ENCODE measurements at places on chromosomes 7 and 10. TPM values are rescaled to one million over a fixed set of nuclear protein-coding genes. Genes with fewer than 3 reads are reported as not detected.

- no peak for DNase-seq
These were observed 220.4 kb upstream of the PTN start for GRCh38 chr7:137563981-137564380.

DNA sequence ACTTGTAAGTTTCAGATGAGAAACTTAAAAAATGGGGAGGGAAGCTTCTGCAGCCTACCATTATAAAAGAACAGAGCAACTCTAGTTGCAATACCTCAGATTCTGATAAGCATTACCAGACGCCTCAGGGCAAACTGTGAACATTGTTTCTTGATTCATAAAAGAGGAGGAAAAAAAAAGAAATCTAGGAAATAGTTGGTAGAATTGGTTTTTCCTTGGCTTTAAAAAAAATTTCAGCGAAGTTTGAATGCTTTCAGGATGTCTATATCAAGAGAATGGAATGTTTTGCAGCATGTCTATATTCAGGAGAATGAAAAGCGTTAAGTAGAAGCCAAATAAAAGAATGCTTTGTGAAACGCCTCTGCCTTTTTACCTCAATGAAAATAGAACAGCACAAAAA, 17.5 kb upstream of the ANLN start:
- no peak for DNase-seq

GRCh38 chr7:134071355-134072331, 55.5 kb upstream of the LRGUK start:
- no peak for DNase-seq

GRCh38 chr10:78384049-78384431, 350.4 kb downstream of the RPS24 start:
- no peak for DNase-seq

DNA sequence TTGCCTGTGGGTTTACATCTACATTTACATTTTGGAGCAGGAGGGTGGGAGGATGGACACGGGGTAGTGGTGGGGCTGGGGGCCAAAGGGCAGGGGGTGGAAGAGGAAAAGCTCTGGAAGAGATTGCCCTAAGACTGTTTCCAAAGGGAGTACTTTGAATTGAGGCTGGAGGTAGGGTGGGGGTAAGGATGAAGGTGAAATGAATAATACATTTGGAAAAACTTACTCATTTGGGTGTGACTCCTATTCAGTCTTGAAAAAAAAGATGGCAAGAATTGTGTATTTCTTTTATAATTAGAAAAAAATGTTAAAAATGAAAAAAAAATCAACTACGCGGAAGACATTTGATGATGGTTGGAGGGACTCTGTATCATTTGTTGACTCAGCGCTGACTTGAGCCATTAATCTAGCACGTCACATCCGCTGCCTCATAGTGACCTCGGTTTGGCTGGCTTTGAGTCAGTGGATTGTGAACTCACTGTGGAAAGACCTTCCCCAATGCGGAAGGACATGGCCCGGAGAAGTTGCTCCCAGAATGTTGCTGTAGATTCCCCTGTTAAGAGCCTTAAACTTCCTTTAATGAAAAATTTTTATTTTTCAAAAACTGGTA, 2.8 kb downstream of the FAM180A start:
- no peak for DNase-seq

GRCh38 chr10:112793202-112793921, 156.7 kb upstream of the TCF7L2 start:
- DNase-seq, result no peak

GRCh38 chr10:70477661-70478162, 855 bp upstream of the PALD1 start:
- DNase-seq, result no peak

DNA sequence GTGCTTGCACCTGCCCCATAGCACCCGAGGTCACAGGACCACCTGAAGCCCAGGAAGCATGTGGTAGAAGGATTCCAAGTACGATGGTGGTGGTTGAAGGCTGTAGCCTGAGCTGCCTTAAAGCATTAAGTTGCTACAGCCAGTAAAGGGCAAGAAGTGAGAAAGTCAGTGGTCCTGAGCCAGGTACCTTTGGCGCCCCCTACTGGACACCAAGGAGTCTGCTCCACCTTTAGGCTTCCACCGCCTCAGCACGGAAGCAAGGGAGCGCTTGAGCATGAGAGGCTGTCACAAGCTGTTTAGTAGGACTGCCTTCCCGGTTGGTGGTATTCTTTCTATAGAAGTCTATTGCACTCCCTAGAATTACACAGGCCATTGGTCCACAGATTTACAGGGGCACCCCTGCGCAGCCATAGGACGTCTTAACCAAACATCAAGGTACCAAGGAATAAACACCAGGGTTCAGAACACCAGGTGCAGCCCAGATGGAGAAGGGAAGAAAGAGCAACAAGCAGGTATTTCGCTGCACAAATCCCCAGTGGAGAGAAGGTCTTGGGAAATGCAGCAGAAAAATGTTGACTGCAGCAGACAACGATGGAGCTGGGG, 2.2 kb downstream of the CRTAC1 start:
- DNase-seq, result peak; percentile 46

DNA sequence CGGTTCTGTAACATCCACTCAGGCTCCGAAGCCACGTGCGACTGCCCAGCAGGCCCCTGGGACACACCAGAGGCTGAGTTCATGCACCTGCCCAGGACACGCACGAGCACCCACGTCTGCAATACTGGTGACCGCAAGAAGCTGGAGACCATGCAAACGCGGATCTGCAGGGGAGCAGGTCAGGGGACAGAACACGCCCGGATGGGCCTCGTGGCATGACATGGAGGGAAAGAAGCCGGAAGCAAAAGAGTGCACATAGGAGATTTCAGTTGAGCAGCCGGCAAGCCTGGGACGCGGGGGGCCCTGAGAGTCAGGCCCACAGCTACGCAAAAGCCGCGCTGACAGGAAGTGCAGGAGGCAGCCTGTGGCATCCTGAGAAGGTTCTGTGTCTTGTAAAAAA, 73.7 kb downstream of the FOXL3 start:
- no peak for DNase-seq

DNA sequence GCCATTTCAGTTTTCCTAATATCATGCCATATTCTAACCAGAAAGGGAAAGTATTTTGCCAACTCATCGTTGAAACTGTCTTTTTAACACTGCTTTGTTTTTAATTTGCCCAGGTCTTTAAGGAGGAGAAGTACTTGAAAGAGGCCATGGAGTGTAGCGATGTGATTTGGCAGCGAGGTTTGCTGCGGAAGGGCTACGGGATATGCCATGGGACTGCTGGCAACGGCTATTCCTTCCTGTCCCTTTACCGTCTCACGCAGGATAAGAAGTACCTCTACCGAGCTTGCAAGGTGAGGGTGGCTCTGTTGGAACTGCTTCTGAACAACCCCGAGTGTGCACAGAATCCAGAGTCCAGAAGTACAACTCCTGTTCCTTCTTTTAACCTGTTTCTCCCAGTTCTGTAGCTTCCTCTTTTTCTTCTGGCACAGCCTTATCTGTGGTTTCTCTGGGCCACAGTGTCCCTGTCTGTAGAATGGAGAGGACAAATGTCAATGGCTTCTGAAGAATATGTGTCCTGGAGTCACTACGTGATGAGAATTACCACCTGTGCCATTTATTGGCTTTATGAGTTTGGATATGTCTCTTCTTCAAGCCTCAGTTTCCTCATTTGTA, 60.1 kb downstream of the LANCL2 start:
- no peak for DNase-seq

GRCh38 chr7:82049891-82050533, 280.2 kb upstream of the HGF start:
- no peak for DNase-seq

GRCh38 chr7:231858-232246, 39.5 kb downstream of the FAM20C start:
- no peak for DNase-seq

- no peak for DNase-seq
These were observed 58.1 kb downstream of the PAX2 start for GRCh38 chr10:100803492-100803891.

DNA sequence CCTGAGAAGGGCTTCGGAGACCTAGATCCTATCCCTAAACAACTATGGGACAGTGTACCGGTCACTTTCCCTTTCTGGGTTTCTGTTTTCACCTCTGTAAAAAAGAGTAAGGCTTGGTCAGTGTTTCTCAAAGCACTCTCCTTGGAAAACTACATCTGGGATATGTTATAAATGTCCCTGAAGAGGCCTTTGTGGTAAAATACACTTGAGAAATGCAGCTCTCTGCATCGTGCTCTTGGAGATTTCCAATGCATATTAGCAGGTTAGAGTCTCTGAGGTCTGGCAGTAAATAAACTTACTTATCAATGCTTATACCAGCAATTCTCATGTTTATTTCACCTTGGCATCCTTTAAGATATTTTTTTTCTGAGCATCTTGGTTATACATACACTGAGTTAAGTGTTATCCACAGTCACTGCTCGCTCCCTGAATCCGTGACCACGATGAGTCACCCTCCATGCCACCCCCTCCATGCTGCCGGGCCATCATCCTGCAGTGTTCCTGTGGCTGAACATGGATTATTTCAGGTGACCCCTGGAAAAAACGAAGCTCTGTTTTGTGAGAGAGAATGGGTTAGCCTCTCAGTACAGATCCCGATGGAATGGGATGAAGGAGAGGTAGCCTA, 3.3 kb upstream of the TBXAS1 start:
- no peak for DNase-seq

GRCh38 chr10:84126785-84127167, 12.5 kb upstream of the GHITM start:
- DNase-seq, result no peak

DNA sequence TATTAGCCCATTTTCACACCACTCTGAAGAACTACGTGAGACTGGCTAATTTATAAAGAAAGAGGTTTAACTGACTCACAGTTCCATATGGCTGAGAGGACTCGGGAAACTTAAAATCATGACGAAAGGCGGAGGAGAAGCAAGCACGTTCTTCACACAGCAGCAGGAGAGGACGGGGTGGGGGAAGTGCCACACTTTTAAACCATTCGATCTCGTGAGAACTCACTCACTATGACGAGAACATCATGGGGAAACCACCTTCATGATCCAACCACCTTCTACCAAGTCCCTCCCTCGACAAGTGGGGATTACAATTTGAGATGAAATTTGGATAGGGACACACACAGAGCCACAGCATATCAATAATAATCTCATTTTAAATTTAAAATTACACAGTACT, 80.2 kb downstream of the VWDE start:
- DNase-seq, result no peak

DNA sequence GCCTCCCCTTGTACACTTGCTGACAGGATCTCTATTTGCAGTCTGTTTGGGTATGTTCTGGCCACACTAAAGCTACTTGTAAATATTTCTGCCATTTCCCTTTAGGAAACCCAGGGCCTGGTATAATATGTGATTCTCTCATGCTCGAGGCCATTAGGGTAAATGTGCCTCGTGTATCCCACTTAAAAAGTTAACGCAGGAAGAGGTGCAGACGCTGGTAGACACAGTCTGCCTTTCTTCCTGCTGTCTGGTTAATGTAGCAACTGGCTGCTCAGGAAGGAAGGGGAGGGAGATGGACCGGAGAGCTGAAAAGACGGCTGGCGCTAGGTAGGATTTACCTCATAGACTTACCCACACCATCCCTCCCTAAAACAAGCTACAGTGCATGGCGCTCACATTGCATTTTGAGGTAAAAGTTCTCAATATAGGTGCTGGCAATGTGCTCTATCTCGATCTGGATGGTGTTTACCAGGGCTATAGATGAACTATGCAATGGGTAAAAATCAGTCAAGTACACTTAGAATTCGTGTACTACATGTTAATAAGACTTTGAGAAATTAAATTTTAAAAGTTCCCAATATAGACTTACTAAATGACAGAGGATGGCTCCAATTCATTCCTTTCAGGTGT, 125.9 kb downstream of the JAZF1 start:
- DNase-seq, result no peak

- DNase-seq, result no peak
These were observed 12.7 kb upstream of the GJD4 start for GRCh38 chr10:35592441-35592840.

DNA sequence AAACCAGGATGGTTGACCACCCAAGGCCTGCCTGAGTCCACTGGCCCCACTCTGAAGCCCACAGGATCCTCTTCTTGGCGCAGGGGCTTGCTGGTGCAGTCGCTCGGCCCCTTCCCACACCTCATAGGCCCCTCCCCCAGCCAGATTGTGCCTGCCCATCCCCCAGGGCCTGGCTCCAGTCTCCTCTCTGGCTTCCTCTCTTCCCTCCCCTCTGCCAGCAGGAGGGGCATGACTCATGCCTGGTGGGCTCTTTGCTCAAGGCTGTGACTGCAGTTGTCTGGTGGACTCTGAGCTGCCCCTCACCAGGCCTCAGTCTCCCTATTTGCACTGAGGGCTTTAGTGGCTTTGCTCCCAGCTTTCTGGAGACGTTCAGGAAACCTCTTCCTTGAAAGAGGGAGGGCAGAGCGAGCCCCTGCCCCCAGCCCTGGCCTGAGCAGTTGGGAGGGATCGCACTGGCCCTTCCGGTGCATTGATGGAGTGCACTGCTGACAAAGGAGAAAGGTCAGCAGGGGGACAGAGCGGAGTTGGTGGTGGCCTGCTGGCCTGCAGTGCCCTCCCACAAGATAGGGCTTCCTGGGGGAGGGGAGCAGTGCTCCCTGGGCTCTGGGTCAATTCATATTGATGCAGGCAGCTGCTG, 60.7 kb downstream of the ZMIZ1 start:
- no peak for DNase-seq

GRCh38 chr7:135454060-135454459, 55.8 kb downstream of the CNOT4 start:
- no peak for DNase-seq

DNA sequence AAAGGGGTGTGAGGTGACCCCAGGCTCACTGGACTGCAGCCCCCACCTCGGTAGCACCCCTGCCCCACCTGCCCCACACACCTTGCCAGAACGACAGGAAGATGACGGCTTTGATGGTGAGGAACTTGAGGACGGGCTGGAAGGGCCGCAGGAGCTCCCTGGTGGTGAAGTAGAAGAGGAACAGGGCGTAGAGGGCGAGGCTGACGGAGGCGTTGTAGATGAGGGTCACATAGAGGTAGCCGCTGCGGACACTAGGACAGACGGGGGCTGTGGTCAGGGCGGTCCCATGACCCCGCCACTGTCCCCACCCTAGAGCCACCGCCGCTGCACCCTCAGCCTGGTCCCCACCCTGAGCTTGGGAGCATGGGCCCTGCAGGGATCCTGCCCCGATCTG, 7.6 kb downstream of the TMEM184A start:
- DNase-seq, result no peak

GRCh38 chr10:80730522-80730921, 192.8 kb downstream of the SH2D4B start:
- DNase-seq, result no peak

- DNase-seq, result no peak
These were observed 558.9 kb upstream of the MBL2 start for GRCh38 chr10:53331460-53331859.

GRCh38 chr10:1390200-1390599, 334.0 kb downstream of the WDR37 start:
- DNase-seq, result no peak

The VWA2 gene
- polyA plus RNA-seq, result 1.7 TPM

The STEAP4 gene
- polyA plus RNA-seq, result 0.06 TPM

The CXCL12 gene
- 367 TPM for polyA plus RNA-seq

The AMPH gene
- 15.1 TPM for polyA plus RNA-seq

The HTR5A gene
- not detected for polyA plus RNA-seq

The SUN3 gene
- 0.37 TPM for polyA plus RNA-seq

The DENND2A gene
- polyA plus RNA-seq, result 37.4 TPM

The HYAL4 gene
- 0.16 TPM for polyA plus RNA-seq

The SPDYE8 gene
- polyA plus RNA-seq, result 0.21 TPM

The AKR1D1 gene
- 0.13 TPM for polyA plus RNA-seq

The SLC26A4 gene
- polyA plus RNA-seq, result 7.9 TPM

The CD36 gene
- polyA plus RNA-seq, result 35.3 TPM
